ENCODE measurements at places on chromosomes 1 and 21.

GRCh38 chr1:230814949-230815692, 53.2 kb downstream of the C1orf198 start:
- DNase-seq, result no peak

DNA sequence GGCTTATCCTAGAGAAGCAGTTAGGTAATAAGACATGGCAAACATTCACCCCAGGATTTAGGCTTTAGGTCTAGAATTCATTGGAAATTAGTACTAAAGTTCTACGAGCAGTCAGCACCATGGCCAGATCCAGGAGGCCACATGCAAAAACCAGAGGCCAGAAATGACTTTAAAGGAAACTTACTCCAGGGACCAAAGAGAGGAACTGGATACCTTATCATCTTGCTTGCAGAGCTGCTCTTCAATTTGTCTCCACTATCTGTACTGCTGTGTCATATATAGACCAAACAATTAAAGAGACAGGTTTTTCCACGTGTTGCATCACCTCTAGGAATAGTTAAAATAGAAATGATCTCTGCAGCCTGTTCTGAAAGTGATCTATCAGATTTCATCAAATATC, 127.8 kb downstream of the LMX1A start:
- no peak for DNase-seq

GRCh38 chr21:33937931-33938339, 22.3 kb upstream of the ATP5PO start:
- peak; percentile 27 for DNase-seq

GRCh38 chr1:27021354-27022031, 8.8 kb upstream of the TENT5B start:
- no peak for DNase-seq

DNA sequence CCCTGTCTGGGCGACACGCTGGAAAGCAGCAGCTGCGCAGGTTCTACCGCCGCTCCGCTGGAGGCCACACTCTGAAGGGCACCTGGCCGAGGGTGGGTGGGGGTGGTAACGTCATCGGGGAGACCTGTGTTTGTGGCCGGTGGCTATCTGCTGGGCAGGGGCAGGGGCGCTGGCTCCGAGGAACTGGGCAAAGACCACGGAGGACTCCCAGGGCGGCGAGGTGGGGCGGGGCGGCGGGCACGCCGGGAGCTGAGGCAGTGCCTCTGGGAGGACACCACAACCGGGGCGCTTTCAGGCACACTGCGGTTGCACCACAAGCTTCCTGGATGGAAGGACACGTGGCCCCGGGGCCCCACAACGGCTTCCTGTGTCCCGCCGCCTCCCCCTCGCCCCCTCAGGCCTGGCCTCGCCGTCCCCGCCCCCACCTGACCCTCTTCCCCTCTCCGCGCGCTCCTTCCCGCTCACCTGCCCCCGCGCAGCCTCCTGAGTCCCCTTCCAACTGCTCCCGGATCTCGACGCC, 3.3 kb upstream of the DENND2D start:
- peak; percentile 88 for DNase-seq

DNA sequence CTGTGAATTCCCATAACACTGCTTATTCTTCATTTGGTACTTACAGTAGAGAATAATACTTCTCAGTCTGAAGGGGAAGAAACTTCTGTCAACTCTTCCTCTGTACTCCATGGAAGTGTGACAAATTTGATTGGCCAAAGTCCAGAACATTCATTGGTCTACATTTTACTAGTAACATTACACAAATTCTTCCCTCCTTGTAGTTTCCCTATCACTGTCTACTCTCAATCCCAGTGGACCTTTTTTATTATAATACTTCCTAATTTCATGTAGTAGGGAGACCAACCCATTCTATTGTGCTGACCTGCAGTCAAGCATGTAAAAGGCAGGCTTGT, 74.7 kb downstream of the ALG6 start:
- DNase-seq, result no peak

GRCh38 chr1:26009796-26010447, 11.7 kb upstream of the EXTL1 start:
- DNase-seq, result no peak

DNA sequence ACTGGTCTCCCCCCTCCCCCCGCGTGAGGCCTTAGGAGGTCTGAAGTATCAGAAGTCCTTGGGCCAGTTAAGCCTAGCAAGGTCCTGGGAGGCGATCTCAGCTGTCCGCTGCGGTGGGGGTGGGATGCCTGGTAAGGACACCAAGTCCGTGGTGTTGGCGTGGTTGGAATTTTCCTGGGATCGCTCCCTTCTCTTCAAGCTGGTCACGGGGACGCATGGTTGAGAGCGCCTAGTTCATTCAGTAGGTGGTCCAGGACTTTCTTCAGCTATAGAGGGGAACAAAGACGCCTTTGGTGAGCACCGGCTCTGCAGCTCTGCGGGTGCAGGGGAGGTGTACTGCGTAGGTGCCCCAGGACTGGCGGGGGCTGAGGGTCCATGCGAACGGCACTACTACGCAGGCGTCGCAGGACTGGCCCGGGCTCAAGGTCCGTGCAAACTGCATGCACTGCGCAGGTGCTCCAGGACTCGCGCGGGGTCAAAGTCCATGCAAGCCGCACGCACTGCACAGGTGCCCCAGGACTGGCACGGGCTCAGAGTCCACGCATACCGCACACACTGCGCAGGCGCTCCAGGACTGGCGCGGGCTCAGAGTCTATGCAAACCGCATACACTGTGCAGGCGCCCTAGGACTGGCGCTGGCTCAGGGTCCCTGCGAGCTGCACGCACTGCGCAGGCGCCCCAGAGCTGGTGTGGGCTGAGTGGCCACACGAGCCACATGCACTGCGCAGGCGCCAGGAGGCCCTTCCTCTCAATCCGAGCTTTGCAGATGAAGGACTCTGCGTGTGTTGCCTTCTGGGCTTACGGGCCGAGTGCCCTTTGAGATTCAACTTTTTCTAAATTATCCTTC, 36.6 kb upstream of the HMGN1 start:
- DNase-seq, result peak; percentile 99

GRCh38 chr1:56838759-56839158, 15.8 kb upstream of the C8A start:
- DNase-seq, result no peak
